ENCODE measurements at places on chromosomes 4 and X.

- no peak for DNase-seq
These were observed 9.3 kb downstream of the PAGE4 start for GRCh38 chrX:49838374-49838773.

GRCh38 chrX:115038406-115038805 is 21.0 kb upstream of the IL13RA2 start:
- no peak for DNase-seq

DNA sequence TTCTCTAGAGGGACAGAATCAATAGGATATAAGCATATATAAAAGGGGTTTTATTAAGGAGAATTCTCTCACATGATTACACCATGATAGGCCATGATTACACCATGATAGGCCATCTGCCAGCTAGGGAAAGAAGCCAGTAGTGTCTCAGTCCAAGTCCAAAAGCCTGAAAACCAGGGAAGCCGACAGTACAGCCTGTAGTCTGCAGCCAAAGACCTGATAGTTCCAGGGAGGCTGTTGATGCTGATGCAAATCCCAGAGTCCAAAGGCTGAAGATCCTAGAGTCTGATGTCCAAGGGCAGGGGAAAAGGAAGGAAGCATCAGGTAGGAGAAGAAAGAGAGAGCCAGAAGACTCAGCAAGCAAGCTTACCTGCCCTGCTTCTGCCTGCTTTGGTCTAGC is 411.3 kb upstream of the EMCN start:
- DNase-seq = no peak

DNA sequence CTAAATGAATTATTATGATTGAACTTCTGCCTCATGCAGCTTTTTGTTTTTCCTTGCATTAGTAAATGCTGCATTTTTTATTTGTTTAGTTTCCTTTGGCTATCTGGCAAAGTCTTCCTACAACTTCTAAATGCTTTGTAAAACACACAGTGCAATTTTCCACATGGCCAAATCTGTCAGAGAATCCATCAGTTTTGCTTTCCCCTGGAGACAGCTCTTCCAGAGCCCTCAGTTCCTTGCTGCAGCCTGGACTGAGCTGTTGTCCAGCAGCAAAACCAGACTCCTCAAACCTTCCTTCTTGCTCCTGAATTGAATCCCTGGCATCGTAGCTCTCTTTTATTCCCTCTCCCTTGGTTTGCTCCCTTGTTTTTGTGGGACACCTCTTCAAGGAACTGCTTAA is 42.6 kb downstream of the MED28 start:
- DNase-seq = no peak

GRCh38 chr4:81405900-81406401 is 65.8 kb downstream of the RASGEF1B start:
- DNase-seq = no peak

DNA sequence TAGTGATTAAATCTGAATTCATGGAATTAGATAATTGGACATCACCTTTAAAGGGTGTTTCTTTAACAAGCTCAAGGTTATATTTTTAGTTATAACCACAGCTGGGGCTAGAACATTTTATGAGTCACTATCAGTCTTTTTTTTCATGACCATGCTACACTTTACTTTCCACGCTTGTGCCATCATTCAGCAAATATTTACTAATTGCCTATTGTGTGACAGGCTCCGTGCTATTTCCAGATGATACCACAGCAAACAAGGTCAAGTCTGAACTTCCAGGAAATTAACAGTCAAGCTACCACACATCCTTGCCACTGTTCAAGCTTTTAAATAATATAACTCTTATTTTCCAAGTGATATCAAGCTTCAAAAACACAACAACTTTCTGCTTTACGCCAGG is 16.5 kb downstream of the SPANXN3 start:
- no peak for DNase-seq

Measured in activated T-helper 9 cell treated with anti-CD3 and anti-CD28 coated beads, Interleukin-2, amount 50 U/mL, for 16 hours (primary cell).